ENCODE measurements at places on chromosomes 6 and 20.

DNA sequence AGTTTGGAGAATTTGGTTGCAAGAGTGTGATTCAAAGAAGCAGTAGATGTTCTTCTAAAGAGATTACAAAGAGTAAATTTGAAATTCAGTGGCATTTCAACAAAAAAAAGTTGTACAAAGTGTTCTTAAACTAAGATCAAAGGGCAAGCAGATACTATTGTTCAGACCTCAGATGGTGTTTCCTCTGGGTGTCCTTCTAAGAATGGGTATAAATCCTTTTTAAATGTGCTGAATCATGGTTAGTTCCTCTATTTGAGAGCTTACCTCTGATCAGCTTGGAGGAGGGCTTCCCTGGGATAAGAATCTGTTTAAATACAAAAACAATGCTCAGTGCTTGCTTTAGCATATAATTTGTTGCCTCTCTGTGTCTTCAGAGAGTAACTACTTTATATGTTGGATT is 6.3 kb downstream of the BMP6 start:
- DNase-seq = no peak

DNA sequence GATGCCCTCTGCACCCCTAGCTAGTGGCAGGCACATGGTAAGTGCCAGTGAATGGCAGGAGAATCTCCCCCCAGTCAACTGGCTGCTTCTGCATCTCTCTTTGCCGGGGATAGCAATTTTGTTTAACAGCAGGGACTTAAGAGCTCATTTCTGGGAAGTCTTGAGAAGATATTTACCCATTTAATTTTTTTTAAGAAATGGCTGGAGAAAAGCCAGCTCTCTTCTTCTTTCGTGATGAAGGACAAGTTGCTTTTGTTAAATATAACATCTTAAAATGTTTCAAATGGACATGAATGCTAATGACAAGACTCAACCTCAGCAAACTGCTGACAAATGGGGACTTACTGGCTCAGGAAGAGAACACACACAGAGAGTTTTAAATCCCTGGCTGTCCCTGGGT is 55.0 kb upstream of the IYD start:
- DNase-seq = no peak

DNA sequence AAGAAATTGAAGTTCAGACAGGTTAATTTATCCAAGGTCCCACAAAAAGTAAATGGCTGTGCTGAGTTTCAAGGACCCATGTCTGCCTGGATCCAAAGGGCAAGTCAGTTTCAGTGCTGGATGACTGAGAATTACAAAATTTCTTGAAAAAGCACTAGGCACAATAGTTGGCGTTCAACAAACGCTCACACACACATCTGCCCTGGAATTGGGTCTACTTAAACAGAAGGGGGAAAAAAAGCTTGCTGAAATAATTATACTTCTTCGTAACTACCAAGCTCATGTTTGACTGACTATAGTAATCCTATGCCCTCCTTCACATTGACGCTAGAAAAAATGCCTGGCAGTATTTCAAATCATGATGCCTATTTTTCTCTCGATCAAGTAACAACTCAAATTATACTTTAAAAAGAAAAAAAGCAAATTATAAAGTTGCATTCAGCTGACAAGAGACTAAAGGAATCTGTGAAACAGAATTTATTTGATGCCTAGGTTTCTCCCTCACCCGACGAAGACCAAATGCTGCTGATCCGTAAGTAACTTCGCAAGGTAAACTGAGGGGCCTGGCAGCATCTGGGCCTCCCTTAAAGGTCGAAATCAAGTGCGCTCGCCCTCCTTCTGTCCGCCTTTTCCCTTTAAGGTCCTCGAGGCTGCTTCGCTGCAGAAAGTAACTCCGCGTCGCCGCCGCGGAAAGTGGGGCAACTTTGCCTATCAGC is 650 bp upstream of the CD2AP start:
- no peak for DNase-seq

GRCh38 chr6:30571075-30571761 is at the start of gene ABCF1:
ABCF1 (plus strand) TSS chr6:30571442; CDS start chr6:30571488, 46 bp downstream.
- peak; percentile 100 for DNase-seq

DNA sequence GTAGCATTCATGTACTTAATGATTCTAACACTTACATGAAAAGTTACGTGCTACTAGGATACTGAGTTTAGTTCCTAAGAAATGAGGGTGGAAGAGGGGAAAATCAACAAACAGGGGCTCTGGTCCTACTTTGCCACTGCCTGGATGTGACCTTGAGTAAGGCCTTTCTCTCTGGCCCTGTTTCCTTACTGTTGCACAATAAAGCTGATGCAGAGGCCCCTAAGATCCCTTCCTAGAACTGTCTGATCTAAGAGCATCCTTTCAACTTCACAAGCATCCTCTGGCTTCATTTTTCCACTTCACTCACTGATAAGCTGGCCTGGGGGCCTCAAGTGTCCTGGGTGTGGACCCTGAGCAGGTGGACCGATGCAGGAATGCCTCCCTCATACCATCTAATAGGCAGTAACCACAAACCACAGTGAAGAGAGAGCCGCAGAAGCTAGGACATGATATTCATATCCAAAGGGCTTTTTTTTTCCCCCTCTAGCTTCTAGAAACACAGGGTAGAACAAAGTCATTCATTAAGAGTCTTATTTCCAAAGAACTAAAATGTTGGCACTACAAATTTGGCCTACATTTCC is 21.6 kb downstream of the FKBP1A start:
- DNase-seq = no peak

- DNase-seq = no peak
These were observed 338.0 kb upstream of the KHDRBS2 start for GRCh38 chr6:62623846-62624532.

- no peak for DNase-seq
These were observed 906.8 kb downstream of the GRIK2 start for GRCh38 chr6:102300350-102300749.

DNA sequence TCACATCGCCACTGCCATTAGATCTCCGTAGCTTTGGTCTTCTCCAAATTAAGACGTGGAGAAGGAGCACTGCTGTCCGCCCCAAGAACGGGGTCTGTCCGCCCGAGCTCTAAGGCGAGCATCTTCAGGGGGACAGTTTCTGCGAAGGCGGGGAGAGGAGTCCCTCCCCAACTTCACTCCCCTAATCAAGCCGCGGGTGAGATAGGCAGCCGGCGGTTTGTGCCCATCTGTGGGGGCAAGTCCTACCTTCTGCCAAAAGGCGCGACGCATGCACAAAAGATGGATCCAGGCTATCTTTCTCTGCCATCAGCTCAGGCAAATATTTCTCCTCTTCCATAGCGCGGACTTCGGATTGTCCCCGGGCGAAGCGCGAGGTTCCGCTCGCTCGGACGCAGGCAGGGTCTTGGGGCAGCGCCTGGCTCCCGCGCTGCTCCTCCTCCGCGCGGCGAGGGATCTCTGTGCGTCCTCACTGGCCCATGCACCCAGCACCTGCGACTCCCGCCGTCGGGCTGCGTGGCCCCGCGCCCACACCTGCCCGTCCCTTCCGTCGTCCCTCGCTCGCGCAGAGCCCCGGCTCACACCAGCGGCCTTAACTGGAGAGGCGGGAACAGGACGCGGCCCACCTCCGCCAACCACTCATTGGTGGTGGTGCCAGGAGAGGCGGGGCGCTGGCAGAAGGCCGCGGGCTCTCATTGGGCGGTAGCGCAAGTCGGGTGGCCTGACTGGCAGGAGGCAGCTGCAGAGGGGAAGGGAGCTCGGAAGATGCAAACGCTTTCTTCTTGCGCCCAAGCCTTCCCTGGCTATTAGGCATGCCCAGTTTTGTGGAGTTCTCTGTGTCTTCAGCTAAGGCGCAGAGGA is at the start of gene KHDRBS2:
KHDRBS2 (minus strand) TSS at position 614 of the 858 bp plus-strand sequence.
- no peak for DNase-seq

GRCh38 chr20:17556837-17557674 is 12.8 kb upstream of the DSTN start:
- no peak for DNase-seq

DNA sequence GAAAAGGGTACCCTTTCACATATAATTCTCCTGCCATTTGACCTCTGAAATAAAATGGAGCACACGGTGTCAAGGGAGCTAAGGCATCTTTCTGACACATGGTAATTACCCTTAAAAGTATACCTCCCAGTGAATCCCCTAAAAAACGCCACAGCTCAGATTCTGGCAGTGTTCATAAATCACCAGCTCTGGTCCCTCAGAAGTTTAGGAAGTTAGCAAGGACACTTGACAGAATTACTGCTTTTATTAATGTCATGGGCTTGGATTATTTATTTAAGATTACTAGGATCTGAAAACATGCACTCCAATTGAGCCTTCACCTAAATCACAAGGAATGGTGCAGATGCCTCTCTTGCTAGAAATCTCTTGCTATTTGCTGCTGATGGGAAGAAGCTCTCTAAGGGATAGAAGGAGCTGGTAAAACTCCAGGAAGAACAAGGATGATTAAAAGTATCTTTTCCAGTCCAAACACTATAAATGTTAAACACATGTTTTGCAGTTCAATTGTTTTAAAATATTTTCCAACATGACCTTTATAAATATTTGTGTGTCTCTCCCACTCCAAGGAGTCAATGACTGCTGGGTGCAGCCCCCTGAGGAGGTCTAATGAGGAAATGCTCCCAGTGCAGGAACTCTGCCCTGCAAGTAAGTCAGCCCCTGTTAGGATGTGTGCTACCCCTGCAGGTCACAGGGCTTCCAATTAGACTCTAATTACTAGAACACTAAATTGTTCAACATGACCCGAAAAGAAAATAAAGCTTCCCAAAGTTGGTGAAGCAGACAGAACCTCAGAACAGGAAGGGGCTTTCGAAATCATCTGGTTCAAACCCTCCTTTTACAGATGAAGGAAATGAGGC is 230.3 kb downstream of the TFAP2A start:
- DNase-seq = no peak

- no peak for DNase-seq
These were observed 144.3 kb upstream of the SALL4 start for GRCh38 chr20:51946586-51946985.

DNA sequence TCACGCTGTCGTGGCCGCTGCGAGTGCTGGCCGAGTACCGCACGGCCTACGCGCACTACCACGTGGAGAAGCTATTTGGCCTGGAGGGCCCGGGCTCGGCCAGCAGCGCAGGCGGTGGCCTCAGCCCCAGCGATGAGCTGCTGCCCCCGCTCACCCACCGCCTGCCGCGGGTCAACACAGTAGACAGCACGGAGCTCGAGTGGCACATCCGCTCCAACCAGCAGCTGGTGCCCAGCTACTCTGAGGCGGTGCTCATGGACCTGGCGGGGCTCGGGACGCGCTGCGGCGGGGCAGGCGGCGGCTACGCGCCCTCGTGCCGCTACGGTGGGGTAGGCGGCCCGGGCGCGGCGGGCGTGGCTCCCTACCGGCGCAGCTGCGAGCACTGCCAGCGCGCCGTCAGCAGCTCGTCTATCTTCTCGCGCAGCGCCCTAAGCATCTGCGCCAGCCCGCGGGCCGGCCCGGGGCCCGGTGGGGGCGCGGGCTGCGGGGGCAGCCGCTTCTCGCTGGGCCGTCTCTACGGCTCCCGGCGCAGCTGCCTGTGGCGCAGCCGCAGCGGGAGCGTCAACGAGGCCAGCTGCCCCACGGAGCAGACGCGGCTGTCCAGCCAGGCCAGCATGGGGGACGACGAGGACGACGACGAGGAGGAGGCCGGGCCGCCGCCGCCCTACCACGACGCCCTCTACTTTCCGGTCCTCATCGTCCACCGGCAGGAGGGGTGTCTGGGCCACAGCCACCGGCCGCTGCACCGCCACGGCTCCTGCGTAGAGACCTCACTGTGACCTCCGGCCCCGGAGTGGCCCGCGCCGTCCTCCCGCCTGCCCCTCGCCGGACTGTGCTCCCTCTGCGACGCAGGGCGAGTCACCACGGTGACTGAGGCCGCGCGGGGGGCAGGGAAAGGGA is 5.7 kb downstream of the TMEM151B start:
- DNase-seq = no peak

GRCh38 chr6:49225471-49225870 is 237.6 kb downstream of the MMUT start:
- DNase-seq = no peak

DNA sequence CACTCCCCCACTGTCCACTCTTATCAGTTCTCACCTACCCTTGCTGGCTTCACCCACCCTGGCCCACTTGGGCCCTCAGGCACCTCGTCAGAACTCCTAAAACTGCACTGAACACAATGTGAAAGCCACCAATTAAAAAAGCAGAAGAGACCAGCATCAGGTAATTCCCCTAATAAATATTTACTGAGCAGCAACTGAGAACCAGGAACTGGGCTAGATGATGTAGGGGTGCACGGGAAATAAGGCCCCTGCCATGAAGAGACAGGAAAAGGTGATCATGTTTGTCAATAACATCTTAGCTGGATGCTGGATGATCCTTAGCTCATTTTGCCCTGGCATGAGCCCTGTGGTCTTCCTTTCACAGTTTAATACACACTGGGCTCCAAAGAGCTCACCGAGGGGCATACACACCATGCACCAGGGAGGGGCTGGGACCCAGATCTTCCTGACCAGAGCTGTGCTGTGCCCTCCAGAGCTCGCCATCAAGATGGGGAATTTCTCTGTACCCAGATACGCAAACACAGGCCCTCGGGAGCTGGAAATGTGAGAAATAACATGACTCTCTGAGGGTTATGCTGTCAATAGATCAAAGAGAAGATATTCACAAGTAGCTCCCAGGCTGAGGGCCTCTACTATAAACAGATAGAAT is 113.6 kb upstream of the SLC22A16 start:
- DNase-seq = no peak

DNA sequence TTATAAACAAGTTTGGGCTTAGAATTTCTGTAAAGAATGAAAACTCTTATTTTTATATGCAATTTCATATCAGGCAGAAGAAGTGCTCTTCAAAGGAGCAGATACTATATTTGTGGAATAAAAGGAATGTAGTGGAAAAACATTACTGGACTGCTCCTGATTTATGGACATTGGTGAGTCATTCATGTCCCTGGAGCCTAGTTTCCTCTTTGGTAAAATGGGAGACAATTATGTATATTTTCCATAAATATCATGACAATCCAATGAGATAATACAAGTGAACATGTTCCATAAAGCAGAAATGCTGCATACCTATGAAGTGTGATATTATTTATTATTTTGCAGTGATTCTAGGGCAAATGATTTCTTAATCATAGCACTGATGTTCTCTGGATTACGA is 445.8 kb upstream of the CITED2 start:
- no peak for DNase-seq

- DNase-seq = no peak
These were observed 292.1 kb downstream of the ADGB start for GRCh38 chr6:146890644-146891434.

DNA sequence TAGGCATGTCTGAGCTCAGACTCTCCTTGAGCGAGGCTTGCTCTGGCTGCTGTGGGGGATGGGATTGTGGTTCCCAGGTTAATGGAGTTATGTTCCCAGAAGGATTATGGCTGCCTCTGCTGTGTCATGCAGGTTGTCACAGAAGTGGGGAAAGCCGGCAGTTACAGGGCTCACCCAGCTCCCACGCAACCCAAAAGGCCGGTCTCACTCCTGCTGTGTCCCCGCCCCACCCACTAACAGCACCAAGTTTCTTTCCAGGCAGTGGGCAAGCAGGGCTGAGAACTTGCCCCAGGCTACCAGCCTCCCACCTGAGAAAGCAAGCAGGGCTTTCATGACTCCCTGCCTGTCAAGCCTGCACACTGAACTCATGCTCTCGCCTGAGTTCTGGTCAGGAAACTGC is 750.5 kb downstream of the FRK start:
- DNase-seq = no peak

DNA sequence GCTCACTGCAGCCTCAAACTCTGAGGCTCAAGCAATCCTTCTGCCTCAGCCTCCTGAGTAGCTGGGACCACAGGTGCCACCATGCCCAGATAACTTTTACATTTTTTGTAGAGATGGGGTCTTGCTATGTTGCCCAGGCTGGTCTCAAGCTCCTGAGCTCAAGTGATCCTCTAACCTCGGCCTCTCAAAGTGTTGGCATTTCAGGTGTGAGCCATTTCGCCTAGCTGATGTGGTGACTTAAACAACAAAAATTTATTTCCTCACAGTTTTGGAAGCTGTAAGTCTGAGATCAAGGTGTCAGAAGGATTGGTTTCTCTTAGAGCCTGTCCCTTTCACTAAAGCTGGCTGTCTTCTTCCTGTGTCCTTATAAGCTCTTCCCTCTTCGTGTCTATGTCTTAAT is 15.0 kb upstream of the JARID2 start:
- DNase-seq = no peak
